Mesothelial cell of epicardium (in vitro differentiated cells): ENCODE measurements at places on chromosomes 6 and 20.

- DNase-seq: no peak
Observed at GRCh38 chr6:136526937-136527336, 23.3 kb downstream of the MAP7 start.

DNA sequence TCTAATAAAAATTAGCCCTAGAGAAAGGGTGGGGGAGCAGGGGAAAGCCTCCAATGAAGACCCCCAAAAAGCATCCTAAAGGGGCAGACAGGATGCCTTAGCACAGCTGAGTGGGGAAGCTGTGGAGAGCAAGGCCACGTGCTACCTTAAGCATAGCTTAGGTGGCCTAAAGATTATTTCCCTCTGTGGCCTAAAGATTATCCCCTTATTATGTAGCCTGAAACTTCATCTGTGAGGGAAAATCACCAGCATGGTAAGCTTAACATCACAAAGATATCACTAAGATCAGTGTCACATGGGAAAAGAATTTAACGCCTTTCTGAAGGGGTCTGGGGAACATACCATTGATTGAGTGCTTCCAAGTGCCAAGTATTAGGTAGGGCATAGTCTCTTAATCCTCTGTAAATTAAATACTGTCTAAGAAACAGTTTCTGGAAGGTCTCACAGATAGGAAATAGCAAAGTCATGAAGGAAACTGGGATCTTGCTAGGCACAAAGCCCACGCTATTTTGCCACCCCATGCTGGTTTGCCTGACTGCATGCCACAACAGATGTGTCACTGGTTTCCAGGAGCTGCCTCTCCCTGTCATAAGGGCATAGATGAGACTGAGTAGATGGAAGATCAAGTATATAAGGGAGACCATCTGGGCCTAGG lies 170.0 kb downstream of the HACE1 start:
- no peak for DNase-seq

DNA sequence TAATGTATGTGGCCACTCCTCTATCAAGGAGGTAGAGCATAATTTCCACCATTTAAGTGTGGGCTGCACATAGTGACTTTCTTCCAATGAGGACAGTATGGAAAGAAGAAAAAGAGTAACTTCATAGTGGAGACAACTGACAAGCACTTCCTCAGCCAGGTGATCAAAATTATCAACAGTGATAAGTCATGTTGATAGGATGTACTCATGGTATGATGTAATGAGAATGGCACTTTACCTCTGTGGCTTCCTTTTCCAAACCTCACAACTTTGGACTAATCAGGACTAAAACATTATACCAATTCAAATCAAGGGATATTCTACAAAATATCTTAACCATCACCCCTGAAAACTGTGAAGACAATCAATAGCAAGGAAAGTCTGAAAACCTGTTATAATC lies 302.3 kb upstream of the CITED2 start:
- no peak for DNase-seq

DNA sequence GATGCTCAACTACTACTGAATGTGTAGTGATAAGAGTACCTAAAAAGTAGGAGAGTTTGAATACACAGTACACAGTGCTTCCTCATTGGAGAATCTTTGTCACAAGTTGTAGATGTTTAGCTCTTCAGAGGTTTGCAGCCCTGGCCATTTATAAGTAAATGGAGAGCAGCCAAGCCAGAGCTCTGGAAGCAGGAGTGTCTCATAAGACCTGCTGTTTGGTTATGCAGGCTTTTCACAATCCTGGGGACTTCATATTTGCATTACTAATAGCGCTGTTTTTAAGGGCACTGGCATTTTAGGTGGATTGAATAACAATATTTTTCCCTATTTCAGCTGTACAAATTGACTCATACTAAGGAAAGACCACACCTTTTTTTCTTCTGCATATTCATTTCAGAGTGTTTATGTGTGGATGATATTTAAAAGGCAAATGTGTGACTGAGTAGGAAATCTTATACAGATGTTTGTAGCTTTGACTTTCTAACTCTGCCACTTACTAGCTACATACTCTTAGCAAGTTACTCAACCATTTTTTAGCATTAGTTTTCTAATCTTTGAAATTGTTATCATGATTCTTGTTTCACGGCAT lies 730.5 kb upstream of the MAP3K7 start:
- DNase-seq: no peak

GRCh38 chr6:162845972-162846371 lies 118.2 kb downstream of the PACRG start:
- no peak for DNase-seq

- DNase-seq: no peak
Observed at GRCh38 chr20:4131911-4132310, 116.6 kb upstream of the RNF24 start.

GRCh38 chr20:52817511-52817910 lies 154.6 kb upstream of the TSHZ2 start:
- DNase-seq: no peak

DNA sequence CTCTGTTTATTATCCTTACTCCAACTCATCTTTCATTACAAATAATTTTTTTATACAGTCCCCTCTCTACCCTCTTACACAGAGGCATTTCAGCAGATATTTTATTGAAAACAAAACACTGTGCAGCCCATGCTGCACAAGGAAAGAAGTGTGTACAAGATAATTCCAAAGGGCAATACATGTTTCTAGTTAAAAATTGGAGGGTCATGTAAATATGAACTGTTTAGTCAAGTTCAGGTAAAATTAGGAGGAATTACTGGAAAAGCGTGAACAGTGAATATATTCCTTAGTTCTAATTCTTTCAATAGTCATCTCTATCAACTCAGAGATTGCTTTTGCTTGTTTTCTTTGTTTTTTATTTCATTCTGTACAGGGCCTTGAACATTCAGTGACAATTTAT lies 27.9 kb upstream of the TSPYL1 start:
- no peak for DNase-seq

DNA sequence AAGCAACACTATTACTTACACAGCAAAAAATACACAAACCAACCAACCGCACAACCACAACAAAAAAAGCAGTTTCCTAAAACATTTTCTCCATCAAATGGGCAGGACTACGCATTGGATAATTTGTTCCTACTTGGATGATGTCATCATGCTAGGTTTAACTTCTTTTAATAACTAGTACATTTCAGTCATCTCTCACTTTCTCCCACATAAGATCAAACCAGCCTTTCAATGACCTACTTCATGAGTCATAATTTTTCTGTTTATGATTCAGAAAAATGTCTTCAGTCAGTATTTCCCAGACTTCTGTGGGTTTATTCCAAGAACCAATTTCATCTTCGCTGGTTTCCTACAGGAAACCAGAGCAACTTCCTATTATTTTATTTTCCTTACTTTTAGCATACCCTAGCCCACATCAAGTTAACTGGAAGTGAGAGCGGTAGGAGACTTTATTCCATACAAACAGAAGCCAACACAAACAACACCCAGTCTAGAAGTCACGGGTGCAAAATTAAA lies 134.2 kb downstream of the GMDS start:
- no peak for DNase-seq

- no peak for DNase-seq
Observed at GRCh38 chr6:111824608-111825337, 48.5 kb downstream of the FYN start.
